ENCODE measurements at places on chromosomes 1 and 21.

DNA sequence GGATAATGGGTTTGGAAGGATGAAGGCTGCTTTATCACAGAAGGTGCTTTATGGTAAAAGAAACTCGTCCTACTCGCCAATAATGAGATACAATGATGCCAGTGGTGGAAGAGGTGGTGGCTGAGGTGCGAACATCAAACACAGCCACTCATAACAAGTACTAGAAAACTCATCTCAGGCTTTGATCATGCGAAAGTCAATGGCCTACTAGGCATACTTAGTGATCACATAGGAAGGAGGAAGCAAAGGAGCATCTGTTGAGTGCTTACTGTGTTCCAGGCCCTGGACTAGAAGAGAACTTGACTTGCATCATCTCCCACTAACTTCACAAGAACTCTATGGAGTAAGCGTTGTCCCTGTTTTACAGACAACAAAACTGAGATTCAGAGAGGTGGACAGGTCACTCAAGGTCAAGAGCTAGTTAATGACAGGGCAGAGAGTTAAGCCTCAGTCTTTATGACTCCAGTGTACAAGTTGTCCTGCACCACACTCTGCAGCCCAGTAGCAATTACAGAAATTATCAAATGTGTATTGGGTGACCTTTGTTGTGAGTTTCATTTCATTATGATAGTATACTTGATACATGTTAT lies 33.6 kb downstream of the RUNX1 start:
- DNase-seq, result no peak

DNA sequence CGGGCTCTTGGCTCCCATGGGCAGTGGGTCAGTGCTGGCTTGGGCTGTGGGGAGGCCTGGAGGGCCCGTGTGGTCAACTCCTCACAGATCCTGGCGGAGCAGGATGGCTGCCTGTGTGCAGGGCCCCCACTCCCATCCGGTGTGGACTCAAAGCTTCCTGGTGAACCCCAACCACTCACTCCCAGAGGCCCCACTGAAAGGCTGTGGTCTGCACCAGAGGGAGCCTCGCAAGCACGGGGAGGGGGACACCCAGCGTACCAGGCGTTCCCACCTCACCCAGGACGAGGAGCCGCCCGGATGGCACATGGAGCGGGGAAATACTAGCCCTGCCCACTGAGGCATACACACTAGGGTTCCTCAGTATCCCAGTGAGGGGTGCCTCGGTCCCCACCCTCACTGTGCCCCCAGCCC lies 75.4 kb upstream of the ACTRT2 start:
- no peak for DNase-seq

DNA sequence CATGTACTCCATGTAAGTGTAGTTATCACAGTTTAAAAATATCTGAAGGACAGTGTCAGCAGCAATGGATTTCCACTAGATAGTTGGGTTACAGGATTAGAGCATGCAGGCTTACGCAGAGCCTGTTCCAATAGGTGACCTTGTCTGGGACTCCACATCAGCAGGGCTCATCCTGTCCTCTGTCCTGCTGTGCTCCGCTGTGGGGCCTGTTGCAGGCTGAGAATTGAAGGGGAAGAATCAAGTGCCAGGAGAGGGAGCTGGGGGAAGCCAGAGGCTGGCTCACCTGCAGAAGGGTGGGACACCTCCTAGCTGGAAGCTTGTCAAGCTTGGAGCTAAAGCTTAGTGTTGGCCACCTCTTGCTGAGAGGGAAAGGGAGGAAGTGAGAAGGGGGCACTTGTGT lies 62.8 kb downstream of the XCL2 start:
- DNase-seq, result no peak

- no peak for DNase-seq
Measured at GRCh38 chr1:223558512-223558911, 107.0 kb downstream of the CAPN8 start.

GRCh38 chr1:55546553-55546952 lies 331.4 kb upstream of the USP24 start:
- no peak for DNase-seq

DNA sequence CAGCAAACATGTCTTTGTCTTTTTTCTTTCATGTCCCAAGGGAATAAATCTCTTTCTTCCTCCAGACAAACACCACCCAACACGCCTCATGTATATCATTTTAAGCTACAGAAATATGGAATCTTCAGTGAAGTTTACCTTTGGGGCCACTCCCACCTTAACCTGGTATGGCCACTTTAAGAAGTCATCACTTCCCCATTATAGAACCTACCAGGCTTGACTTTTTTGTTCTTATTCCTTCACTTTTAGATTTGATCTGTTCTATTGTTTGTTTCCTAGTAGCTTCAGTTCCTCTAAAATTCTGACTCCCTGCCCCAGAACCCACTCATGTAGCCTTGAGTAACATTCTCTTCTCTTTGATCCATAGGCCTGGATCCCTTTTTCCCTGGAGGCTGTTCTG lies 226.3 kb downstream of the HLX start:
- no peak for DNase-seq
